ENCODE measurements at places on chromosomes 7 and 10.
A peak's percentile ranks its signal among the peaks of the same experiment; 100 is the strongest.

DNA sequence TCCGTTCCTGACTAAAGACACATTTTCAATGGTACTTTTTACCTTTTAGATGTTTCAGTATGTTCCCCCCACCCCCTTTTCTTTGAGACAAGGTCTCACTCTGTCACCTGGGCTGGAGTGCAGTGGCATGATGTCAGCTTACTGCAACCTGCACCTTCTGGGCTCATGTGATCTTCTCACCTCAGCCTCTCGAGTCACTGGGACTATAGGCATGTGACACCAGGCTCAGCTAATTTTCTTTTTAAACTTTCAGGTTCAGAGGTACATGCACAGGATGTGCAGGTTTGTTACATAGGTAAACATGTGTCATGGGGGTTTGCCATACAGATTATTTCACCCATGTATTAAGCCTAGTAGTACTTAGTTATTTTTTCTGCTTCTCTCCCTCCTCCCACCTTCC lies 99.3 kb upstream of the RPA3 start:
- no peak for DNase-seq

DNA sequence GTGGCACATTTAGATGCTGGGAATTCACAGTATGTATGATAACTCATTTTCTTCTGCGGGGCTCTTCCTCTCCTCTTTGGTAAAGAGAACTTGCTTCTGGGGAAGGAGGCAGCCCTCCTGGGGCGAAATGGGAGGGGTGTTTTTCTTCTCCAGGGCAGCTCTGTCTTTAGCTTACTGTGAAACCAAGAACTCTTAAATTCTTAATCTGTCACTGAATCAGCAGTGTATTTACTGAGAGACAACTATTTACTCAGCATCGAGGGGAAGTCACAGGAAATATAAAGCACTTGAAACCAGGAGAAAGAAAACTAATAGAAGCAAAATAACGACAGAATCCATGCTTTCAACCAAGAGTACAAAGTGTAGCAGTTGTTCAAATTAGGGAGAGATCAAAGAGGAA lies 158.2 kb upstream of the AGK start:
- no peak for DNase-seq

DNA sequence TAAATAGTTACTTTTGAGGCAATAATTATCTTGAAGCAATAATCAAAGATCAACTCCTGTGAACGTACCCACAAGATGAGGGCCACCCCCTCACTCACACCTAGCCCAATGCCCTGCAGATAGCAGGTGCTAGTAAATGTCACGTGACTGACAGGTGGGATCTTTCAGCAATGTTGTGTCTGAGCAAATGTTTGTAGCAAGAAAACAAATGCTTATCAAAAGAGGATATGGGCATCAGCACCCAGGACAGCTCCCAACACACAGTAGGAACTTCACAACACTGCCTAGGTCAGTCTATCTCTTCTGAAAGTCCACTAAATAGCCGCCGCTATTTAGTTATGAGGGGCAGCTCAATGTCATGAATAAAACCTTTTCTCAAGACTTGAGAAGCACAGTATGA lies 120.8 kb upstream of the PDLIM1 start:
- peak; percentile 18 for DNase-seq

GRCh38 chr7:156735851-156736250 lies 95.3 kb downstream of the RNF32 start:
- no peak for DNase-seq

- DNase-seq: no peak
Measured at GRCh38 chr10:102420181-102420713, 389 bp upstream of the FBXL15 start.

- no peak for DNase-seq
Measured at GRCh38 chr7:107957436-107957835, 45.5 kb downstream of the LAMB1 start.

GRCh38 chr10:35577926-35578617 lies 27.1 kb upstream of the GJD4 start:
- no peak for DNase-seq

DNA sequence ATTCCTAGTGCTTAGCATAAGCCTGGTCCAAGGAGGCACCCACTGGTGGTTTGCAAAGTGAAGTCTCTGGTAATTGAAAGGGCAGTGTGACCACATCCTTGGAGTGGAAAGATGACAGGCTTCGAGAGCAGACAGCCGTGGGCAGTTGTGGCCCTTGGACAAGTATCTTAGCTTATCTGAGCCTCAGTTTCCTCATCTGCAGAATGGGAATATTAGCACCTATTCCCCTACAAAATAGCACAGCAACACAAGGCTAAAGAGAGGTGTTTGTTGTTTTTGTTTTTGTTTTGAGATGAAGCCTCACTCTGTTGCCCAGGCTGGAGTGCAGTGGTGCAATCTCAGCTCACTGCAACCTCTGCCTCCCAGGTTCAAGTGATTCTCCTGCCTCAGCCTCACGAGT lies 29.3 kb downstream of the MYL10 start:
- no peak for DNase-seq

DNA sequence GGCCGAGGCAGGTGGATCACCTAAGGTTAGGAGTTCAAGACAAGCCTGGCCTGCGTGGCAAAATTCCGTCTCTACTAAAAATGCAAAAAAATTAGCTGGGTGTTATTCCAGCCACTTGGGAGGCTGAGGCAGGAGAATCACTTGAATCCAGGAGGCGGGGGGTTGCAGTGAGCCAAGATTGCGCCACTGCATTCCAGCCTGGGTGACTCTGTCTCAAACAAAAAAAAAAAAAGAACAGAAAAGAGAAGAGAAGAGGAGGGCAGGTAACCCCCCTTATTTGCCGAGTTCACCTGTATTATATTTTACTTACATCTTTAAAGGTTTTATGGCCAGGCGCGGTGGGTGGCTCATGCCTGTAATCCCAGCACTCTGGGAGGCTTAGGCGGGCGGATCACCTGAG lies 91.7 kb downstream of the RNF216 start:
- no peak for DNase-seq

DNA sequence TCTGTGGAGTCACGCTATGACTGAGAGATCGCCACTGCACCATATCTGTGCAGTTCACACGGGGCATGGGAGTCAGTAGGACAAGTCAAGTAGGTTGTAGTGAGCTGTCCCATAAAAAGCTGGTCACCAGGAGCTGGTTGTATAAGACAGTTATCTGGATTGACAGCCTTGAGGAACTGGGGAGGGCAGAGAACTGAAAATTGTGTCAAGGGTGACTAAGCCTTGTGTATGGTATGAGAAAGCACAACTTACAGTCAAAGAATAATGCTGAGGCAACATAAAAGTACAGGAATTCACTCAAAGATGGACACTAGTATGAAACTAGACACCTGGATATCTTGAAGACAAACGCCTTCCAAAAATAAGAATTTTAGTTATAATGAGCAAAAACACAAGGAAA lies 564.9 kb downstream of the POM121L12 start:
- no peak for DNase-seq

GRCh38 chr7:67344481-67345193 lies 348.0 kb downstream of the TYW1 start:
- DNase-seq: no peak

DNA sequence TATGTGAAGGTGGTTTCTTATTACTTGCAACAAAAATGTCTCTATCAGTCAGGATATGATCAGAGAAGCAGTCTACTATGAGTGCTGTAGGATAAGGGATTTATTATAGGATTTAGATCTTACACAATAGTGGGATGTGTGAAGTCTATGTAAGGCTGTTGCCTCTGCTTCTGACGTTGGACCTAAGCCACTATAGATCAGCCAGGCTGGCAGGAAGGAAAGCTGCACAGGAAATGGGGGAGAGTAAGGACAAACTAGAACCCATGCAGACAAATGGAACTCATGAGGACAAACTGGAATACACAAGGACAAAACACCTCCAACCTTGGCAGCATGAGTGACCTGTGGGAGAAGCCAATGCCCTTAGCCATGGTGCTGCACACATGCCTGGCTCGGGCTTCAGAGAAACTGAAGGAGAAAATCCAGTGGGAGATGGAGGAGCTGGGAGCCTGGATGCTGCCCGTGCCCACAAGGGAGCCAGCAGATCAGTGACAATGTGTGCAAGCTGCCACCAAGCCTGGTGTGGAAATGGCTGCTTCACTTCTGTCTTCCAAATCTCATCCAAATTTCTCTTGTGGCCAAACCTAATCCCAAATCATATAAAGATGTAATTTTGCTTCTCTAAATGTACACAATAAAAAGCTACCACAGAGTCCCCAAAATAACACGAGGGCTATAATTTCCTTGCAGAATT lies 147.0 kb upstream of the PCGF5 start:
- DNase-seq: no peak

All from hematopoietic multipotent progenitor cell treated with erythropoietin and hydrocortisone succinate and interleukin-3 and kit ligand, for 6 days (in vitro differentiated cells).